Head of caudate nucleus (tissue), 42 donors: ENCODE measurements at places on chromosomes 12 and 14.
A peak's percentile ranks its signal among the peaks of the same experiment; 100 is the strongest.

DNA sequence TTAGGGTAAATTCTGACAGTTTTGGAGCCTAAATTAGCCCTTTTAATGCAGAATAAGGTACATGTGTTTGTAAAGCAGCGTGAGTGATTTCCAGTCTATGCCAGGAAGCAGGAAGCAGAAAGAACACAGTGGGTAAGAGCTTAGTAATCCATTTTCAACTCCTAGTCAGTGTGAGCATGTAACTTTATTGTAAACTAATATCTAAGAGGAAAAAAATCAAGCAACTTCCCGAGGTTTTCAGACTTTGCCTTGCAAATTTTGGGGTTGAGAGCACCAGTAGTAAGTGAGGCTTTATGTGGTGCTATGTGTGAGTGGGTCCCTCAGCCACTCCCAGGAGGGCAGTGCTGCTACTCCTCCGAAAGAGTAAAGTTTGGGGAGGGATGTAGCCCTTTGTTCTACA lies 2.9 kb downstream of the CIPC start:
- DNase-seq, result no peak

GRCh38 chr14:70821584-70822529 lies 12.5 kb upstream of the MAP3K9 start:
- peak; percentile 75 for DNase-seq

GRCh38 chr12:42908712-42909111 lies 319.2 kb upstream of the PRICKLE1 start:
- no peak for DNase-seq

GRCh38 chr14:44316647-44317440 lies 190.2 kb downstream of the FSCB start:
- DNase-seq, result peak; percentile 80

- DNase-seq, result peak; percentile 60
Measured at GRCh38 chr14:81710232-81710845, 176.7 kb upstream of the SEL1L start.

GRCh38 chr12:48183876-48184548 lies 568 bp downstream of the CCDC184 start:
- no peak for DNase-seq

GRCh38 chr12:6062757-6063735 lies 61.4 kb downstream of the VWF start:
- DNase-seq, result peak; percentile 64

DNA sequence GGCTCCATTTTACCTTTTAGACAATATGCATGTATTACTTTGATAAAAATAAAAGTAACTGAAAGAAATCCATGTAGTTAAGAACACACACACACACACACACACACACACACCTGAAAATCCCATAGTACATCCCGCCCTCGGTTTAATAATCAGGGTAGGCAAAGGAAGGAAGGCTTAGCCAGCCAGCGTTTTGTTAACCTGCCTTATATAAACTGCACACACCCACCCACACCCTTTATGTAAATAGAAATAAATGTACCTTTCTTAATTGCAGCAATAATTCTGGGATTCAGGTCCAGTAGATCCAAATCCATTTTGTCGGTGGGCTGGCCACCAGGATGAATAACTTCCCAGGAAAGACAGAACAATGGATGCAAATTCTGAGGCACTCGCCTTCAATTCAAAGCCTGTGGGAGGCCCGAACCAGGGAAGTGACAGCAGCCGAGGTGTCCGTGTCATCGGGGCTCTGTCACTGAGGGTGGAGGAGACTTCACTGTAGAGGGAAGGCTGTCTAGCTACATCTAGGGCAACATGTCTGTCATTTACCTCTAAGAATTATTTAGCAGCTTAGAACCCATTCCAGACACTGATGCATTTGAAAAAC lies 4.4 kb downstream of the XRCC3 start:
- no peak for DNase-seq
